Natural killer cell (primary cell): ENCODE measurements at places on chromosomes 2 and 18. TPM values are rescaled to one million over a fixed set of nuclear protein-coding genes. Genes with fewer than 3 reads are reported as not detected.

UBE2F gene
- total RNA-seq, result 96.1 TPM

LINC00305 gene
- not detected for total RNA-seq

ARHGEF33 gene
- 0.27 TPM for total RNA-seq

ALKAL2 gene
- 1.1 TPM for total RNA-seq

EFEMP1 gene
- total RNA-seq, result not detected

SLC8A1 gene
- total RNA-seq, result 3.6 TPM

IL36G gene
- total RNA-seq, result not detected

FBXO15 gene
- total RNA-seq, result 0.50 TPM

ANKRD62 gene
- total RNA-seq, result not detected

MC4R gene
- total RNA-seq, result not detected

GPR155 gene
- 11.4 TPM for total RNA-seq
